ENCODE measurements at places on chromosomes 1 and 21. TPM values are rescaled to one million over a fixed set of nuclear protein-coding genes. Genes with fewer than 3 reads are reported as not detected.

GRCh38 chr1:195188821-195189220 is 1419.4 kb downstream of the KCNT2 start:
- DNase-seq, result no peak

The LCE1C gene
- total RNA-seq, result not detected

The KRTAP12-2 gene
- not detected for total RNA-seq

- peak; percentile 47 for DNase-seq
These were observed 1.4 kb upstream of the RBM15 start for GRCh38 chr1:110337704-110338308.

DNA sequence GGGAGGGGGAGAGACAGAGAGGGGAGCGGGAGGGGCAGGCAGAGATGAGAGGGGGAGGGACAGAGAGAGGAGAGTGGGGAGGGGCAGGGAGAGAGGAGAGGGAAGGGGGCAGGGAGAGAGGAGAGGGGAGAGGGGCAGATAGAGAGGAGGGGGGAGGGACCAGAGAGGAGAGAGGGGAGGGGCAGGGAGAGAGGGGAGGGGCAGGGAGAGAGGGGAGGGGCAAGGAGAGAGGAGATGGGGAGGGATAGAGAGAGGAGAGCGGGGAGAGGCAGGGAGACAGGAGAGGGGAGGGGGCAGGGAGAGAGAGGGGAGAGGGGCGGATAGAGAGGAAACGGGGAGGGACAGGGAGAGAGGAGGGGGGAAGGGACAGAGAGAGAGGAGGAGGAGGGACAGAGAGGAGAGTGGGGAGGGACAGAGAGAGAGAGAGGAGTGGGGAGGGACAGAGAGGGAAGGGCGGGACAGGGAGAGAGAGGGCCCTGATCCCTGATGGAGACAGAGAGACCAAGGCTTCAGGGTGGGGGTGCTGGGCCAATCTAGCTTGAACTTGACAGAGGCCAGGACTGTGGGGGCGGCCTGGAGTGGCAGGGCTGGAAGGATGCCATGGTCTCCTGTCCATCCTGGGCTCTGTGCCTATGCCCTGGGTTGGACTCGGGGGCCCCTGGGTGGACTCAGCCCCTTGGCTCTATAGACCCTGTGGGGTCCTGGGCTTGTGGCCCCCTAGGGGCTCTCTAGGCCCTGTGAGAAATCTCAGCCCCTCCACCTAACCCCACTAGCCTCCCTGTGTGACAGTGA is 43.6 kb downstream of the DMRTB1 start:
- DNase-seq, result no peak

DNA sequence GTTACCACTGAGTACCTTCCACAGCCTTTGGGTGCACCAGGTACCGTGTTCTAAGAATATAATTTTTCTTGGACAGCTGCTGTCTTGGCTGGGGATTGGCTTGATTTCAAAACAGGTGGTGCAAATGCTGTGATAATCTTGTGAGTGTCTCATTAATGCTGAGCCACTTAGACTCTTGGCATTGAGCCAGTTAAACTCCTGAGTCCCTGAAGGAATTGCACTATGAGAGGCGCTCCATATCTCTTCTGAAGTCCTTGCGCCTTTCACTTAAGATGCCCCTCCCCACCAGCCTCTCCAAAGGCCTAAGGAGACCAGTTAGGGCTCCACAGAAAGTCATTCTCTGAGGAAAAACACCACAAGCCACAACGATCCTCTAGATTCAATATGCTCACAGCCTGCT is 51.0 kb downstream of the BACH1 start:
- no peak for DNase-seq

DNA sequence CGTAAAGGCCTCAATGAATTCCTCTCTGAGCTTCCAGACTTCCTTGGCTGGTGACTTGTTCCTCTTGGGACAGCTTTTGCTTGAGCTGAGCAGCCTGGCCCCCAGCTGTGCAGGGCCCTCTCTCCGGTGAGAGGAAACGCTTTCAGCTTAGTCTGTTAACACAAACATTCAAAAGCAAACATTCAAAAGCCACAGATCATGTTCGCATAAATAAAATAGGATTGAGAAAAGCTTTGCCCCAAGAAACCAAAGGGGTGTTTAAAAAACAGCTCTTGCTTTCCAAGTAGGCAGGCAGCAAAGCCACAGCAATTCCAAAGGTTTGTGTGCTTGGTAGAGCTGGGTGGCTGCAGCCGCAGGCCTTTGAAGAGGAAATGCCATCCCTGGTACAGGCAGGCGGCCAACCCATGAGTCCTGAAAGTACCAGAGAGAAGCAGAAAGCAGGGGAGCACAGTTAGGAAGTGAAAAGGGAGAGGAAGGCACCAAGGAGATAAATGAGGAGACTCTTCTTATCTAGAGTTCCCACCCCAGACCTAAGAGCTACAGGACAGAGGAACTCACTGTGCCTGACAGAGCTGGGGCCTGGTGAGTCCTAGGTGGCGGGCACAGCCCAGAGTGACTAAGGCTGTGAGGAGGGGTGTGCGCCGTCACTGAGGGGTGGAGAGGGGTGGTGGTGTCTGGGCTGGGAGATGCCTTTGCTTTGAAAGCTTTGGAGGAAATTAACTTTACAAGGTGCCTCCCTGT is 48.4 kb downstream of the CCN1 start:
- DNase-seq, result peak; percentile 94

DNA sequence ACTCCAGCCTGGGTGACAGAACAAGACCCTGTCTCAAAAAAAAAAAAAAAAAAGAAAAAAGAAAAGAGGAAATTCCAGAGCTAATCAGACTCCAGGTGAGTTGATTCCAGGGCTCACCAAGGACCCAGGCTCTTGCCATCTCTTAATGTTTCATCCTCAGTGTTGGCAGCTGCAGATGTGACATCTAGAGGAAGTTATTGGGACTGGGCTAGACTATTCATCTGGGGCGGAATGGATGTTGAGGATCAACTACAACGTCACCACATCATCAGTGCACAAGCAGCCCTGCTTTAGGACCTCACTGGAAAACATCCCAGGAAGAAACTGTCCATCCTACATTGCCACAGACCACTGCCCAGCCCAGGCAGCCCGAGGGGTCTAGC is 28.6 kb upstream of the PARP1 start:
- DNase-seq, result no peak

DNA sequence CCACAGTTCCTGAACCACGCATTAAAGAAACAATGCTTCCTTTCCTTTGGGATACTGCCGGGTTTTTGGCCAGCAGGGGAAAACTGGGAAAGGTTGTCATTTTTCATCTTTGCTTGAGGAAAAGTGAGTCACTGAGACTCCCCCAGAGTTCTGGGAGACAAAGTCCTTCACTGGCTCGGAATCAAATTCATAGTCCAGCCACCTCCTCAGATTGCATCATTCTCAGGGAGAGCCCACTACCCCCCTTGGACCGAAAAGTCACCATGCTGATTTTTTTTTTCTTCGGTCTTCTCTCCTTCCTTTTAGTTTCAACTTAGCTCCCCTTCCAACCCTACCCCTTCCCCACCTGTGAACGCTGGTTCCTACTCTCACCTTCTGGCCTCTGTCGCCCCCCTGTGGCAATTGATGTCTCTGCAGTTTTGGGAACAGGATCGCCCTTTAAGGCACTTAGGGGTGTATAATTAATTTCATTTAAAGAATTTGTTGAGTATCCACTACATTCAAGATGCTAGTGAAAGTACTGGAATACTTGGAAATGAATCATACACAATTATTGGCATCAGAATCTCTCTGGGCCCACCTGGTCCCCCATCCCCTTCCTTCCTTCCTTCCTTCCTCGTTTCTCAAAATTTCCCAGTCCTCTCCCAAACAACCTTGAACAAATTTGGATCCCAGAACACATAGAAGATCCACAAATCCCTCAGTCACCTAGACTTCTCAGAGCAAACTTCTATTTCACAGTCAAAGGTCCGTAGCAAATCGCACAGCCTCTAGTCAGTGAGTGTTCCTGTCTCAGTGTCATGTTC is 6.9 kb downstream of the ACKR1 start:
- no peak for DNase-seq

The OSCP1 gene
- 6.5 TPM for total RNA-seq

- peak; percentile 8 for DNase-seq
These were observed 438.3 kb downstream of the CAMTA1 start for GRCh38 chr1:7223334-7224080.

DNA sequence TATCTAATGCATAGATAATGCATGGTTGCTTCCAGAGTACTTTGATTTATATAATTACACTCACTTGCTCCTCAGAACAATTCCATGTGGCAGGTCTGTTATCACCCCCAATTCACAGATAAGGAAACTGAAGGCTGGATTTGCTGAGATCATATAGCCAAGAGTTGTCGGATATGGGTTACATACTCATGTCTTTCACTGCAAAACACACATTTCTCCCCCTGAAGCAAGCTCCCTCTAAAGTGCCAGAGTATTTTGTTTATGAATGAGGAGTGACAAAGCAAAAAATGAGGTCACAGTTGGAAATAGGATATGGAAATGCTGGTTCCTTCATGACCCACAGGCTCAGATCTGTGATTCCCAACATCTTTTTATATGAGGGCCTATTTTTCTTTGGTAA is 134.2 kb downstream of the ROR1 start:
- no peak for DNase-seq

The FNDC5 gene
- total RNA-seq, result 0.84 TPM

GRCh38 chr1:198669023-198669698 is 30.3 kb downstream of the PTPRC start:
- peak; percentile 85 for DNase-seq

DNA sequence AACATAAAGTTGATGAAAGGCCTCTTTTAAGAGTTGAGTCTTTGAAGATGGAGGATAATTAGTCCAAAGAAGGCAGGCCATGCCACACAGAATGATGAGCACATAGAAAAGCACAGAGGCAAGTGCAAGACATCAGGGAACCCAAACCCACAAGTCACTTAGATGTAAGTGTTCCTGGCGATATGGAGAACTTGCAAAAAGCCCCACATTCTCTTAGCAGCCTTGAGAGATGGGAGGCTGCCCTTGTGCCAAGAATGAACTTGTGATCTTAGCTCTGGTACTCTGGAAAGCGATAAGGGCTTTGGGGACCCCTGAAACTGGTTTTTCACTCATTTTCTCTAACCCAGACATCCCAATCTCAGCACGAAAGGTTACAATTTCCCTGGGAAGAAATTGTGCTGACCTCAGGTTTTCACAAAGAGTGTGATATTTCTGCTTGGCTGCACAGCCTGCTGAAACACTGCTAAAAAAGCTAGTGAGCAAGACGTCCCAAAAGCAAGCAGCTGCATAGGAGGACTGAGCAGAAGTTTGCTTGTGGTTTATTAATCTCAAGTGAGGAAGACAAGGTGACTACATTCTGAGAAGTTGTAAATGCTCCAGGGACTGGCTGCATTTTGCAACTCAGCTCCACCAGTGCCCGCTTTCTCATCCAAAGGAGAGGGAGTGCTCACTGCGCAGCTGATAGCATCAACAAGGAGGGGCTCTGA is 496.9 kb upstream of the CAMK1G start:
- no peak for DNase-seq

DNA sequence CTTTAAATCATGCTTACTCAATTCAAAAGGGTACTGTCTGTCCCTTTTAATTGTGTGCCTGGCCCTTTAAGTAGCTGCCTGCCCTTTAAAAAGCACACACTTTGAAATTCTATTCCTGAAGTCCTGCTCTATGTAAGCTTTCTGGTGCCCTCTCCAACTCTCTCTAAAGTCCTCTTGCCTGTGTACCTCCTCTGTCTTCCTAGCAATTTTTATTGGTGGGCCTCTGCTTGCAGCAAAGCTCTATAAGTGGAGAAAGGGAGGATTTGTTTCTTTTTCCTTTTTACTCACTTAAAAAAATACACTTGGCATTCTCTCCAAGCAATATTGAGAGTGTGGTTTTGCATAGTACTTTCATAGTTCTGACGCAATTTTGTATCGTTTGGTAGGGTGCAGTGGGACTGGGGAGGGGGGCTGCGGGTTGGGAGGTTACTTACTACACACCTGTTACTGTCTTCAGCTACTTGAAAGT is 135.4 kb downstream of the LMO4 start:
- no peak for DNase-seq

The ZNF593OS gene
- 0.24 TPM for total RNA-seq

The SPATA45 gene
- not detected for total RNA-seq

DNA sequence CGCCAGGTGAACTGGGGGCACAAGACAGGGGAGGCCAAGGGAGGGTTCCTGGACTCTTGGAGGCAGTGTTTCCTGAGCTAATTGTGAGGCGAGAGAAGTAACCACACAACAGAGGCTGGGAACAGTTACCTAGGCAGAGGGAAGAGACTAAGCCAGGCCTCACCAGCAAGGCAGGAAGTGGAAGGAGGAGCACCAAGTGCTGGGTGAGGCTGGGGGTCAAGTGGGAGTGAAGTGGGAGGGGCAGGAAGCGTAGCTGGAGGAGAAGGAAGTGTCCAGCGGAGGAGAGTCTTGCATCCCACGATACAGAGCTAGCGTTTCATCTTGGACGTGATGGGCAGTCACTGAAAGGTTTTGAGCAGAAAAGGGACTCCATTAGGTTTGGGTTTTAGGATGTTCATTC is 48.3 kb upstream of the CAPZB start:
- DNase-seq, result no peak

DNA sequence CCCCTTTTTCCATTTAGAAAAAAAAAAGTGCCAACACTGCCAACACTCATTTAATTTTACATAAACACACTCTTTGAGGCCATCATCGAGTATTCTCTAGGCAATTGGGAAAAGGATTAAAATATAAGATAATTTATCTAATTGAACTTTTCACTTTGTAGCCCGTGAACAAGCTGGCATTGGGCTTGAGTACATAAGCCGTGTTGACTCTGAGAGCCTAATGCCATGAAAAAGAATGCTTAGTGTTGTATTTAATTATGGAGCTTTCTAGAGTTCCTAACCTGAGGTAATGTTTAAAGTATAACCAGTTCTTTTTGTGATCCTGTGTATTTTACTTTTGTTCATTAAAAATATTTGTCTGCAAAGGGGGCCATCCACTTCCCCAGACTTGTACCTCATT is 193.8 kb downstream of the LYPLAL1 start:
- no peak for DNase-seq

GRCh38 chr1:25100151-25100833 is 132.0 kb downstream of the SYF2 start:
- no peak for DNase-seq

DNA sequence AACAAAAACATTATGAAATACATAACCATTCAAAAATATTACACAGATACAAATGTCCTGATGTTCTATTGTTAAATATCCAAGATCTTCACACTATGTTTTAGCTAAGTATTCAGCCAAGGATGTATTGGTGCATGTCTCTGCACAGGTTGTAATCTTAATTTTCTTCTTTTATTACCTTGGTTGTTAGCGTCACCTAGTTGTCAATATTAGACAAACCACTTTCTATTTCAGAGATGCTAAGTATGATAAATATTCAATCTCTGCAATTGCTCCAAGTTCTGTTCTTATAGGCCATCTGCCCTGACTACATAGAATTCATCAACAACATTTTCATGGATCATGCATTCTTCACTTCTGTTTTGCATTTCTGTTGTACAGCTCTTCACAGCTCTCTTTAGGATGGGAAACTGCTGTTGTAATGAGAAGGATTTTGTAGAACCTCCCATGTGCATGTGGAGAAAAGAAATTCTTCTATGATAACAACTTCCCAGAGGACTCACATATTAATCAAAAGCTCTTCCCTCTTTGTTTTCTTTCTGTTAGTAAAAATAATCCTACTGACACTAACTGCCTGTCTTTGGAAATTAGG is 380.1 kb downstream of the NUF2 start:
- no peak for DNase-seq

GRCh38 chr1:10755970-10756521 is 40.4 kb downstream of the CASZ1 start:
- DNase-seq, result no peak

The MXRA8 gene
- total RNA-seq, result 224 TPM

The PTGFR gene
- 3.6 TPM for total RNA-seq

The LCE6A gene
- total RNA-seq, result not detected

The CLK2 gene
- 13.0 TPM for total RNA-seq
